ENCODE measurements at places on chromosomes 16 and 17.

GRCh38 chr17:75404731-75405364 is 630 bp downstream of the GRB2 start:
- peak; percentile 41 for DNase-seq

DNA sequence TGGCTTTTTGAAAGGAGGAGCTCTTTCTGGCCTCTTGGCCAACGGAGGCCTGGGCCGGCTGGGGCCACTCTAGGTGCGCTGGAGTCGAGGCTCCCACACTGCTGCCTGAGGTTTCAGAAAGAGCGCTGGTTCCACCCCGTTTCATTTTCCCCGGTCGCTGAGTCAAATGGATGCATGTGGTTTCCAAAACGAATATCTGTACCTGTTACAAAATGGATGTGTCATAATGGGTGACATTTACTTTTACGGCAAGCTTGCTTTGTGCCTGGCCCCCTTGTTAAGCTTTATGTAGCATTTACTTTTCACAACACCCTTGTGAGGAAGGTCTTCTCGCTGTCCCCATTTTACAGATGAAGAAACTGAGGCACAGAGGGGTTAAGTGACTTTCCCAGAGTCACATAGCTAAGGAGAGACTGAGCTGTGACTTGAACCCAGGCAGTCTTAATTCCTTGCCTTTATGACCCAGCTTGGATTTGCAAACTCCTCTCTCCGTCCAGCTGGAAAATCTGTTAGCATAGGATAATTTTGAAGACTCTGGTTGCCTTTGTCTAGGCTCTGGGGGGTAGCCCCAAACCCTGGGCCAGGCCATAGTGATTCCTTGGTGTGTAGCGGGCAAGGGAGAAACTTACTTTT is 10.6 kb downstream of the KSR1 start:
- DNase-seq, result peak; percentile 71

DNA sequence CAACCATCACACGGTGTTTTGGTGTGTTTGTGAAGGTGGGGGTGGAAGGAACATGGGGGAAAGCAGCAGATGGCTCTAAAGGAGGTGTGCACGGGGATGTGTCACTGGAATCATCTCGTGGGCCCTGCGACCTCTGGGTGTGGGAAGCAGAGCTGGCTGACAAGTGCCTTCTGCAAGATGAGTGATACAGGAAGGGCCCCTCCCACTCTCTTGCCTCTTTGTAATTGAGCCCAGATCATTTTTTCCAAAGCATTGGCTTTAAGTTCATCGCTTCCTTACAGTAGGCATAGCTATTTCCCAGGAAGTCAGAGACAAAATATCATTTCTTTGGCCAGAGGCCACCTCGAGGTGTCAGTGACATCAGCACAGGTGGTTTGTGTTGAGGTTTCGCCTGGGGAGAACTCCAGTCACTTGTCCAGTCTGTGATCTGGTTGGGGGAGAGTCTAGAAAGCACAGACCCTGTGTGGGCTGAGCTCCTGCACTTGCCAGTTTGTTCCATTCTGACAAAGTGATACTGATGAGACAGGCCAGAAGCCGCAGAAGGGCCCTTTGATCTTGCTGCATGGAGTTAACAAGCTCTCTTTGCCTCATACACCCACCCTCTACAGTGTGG is 20.6 kb upstream of the SNTB2 start:
- DNase-seq, result peak; percentile 76

DNA sequence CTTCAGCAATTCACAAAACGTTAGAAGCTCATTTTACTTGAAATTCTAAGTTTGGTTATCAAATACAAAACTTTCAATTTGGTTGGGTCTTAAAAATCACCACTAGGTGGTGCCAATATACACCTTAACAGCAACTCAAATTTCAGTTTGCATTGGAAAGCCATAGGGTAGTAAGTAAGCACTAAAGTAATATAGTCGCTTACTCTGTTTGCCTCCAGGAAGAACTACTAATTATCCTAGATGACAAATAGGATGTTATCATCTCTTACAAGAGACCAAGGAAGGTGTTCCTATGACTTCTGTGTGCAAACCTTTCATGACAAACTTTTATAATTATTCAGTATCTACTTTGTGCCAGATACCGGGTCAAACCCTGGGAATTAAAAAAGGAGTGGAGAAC is 93.3 kb downstream of the MYO1D start:
- DNase-seq, result no peak

DNA sequence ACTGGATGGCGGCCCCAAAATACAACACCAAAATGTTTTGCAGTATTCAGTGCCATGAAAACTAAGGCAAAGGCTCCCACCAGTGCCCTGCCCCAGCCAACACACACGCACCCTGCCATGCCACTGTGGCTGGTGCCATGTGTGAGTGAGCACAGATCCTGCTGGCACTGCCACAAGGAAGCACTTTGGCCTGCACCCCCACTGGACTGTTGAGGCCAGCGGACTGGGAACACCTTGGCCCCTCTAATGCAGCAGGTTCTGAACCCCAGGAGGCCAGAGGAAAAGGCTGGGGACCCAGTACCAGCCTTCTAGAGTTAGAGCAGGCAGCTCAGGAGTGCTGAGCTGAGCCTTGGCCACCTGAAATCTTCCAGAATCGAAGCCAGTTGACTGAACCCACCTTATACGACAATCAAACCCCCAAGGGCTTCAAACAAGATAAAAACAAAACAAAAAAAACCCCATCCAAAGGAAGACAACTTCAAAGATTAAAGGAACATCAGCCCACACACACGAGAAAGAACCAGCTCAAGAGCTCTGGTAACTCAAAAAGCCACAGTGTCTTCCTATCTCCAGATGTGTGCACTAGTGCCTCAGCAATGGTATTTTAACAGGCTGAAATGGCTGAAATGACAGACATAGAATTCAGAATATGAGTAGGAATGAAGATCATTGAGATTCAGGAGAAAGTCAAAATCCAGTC is 21.5 kb downstream of the NLRP1 start:
- DNase-seq, result no peak

GRCh38 chr17:83185023-83186002 is 105.9 kb downstream of the METRNL start:
- DNase-seq, result no peak

DNA sequence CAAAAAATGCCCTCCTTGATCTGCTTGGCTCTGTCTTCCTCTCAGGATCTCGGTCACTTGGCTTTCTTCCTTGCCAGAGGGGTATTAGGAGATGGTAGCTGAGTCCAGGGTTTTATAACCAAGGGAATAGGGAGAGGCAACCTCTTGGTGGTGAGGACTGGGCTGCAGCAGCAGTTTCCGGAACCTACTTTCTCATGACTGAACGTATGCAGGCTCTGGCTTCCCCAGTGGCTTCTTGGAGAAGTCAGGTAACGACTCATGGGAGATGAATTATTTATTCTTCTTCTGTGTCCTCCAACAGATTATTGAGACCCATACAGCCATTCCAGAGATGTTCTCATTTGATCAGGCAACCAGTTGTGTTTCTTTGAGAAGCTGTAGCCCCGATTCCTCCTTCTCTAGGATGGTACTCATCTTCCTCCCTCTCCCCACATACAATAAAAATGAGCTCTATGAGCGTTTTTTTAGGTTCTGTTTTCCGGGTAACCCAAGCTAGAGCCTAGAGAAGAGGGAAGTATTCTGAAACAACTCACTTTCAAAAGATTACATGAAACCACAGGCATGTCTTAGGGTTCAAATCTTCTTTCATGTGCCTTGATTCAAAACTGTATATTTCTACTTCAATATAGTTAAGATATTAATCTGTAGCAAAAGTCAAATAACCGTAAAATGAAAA is 22.3 kb upstream of the DHX40 start:
- no peak for DNase-seq

DNA sequence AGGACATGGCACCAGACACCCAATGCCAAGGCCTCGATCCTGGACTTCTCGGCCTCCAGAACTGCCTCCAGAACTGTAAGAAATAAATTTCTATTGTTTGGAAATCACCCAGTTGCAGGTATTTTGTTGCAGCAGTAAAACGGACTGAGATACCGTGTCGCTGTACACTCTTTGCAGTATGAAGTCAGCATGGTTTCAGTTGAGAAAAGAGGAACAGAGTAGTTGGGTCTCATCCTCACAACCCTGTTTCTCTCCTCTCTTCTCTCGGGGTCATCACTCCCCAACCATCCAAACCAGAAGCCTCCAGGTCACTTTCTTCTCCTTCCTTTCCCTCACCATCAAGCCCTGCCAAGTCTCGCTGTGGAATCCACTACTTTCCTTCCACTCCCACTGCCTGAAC is 77.8 kb downstream of the ADCY9 start:
- no peak for DNase-seq

- DNase-seq, result no peak
Observed at GRCh38 chr16:78842950-78843349, 743.5 kb downstream of the WWOX start.

DNA sequence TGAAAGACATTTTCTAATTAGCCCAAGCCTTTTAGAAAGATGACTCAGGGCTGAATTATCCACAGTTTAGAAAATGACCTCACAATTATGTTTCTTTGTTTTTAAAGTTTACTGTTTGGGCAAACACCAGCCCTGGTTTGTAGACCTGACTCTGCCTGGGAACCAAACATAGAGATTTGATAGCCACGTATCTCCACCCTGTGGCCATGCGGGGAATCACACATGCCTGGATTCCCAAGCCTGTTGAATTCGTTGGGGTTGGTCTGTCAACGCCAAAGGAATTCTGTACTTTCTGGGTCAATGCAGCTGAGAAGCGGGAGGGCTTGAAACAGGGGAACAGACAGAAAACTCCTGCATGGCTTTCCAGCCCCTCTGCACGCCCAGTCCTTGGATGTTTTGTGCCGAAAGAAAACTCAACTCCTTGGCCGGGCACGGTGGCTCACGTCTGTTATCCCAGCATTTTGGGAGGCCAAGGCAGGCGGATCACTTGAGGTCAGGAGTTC is 26.9 kb downstream of the CD300A start:
- peak; percentile 52 for DNase-seq

- DNase-seq, result no peak
Observed at GRCh38 chr17:35742896-35743477, 10.1 kb downstream of the GAS2L2 start.

- no peak for DNase-seq
Observed at GRCh38 chr16:16067127-16067526, 117.7 kb downstream of the ABCC1 start.

DNA sequence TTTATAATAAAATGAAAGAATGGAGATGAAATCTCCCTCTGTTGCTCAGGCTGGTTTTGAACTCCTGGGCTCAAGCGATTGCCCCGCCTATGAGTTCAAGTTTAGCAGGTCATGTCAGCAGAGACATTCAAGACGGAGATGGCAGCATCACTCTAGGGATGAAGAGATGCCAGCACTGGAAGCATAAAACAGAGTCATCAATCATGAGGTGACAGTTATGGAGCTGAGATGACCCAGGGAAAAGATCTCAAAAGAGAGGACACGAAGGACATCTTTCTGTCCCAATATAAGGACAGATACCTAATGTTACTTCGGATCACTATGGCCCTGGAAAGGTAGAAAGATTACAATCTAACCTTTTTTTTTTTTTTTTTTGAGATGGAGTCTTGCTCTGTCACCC is 11.0 kb upstream of the LCMT1 start:
- no peak for DNase-seq

DNA sequence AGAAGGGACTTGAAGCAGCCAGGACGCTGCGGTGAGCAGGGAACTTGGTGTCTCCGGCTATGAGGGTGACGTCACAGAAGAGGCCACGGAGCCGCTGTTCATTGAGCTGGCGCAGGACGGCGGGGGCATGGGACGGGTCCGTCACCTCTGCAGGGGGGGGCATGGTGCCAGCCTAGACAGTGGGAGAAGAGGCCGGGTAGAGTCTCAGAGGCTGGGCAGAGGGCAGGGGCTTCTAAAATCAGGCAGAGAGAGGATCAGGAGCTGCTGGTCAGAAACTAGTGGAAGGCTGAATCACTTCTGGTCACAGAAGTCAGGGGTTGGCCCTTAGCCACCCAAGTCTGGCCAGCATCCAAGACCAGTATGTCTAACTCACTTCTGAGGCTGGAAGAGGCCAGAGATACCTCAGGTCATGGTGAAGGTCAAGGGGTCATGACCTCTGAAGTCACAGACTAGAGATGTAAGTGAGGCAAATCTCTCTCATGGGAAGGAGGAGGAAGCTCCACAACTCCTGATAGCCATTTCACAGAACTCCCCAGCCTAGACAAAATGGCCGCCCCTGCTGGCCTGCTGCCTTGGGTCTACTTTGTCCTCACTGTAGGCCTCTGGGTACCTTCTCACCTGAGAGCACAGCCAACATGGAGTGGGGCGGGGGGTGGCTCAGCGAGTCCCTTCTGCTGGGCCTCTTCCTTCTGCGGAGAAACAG is 12.6 kb downstream of the ZBTB4 start:
- no peak for DNase-seq

- DNase-seq, result no peak
Observed at GRCh38 chr17:73625006-73625405, 19.2 kb downstream of the SDK2 start.

GRCh38 chr17:57603978-57604377 is 141.1 kb downstream of the CCDC182 start:
- peak; percentile 62 for DNase-seq

DNA sequence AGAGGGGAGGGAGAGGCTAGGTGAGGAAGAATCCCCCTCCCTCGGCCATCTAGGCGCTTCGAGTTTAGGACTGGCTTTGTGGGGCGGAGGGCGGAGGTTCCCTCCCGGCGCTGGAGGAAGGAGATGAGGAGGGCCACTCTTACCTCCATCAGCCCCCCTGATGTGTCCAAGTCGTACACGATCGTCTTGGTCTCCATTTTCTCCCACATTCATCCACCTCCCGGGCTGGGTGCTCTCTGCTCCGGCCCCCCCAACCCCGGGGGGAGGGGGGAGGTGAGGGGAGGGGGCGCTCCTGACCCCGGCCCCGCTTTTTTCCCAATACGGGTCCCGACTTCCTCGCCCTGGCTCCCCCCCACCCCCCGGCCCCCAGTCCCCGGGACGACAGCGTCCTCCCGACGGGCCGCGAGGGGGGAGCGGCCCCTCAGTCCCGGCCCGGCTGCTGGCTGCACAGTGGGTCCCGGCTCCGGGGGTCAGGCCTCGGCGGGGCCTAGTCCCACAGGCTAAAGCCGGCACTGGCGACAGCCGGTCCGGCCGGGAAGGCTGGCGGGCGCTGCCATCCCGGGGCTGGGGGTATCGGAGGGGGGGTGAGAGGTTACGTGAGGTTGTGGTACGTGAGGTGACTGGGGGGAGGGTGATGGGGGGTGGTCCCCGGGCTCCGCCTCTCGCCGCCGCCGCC is 428 bp downstream of the PHF12 start:
- DNase-seq, result peak; percentile 7
